ENCODE measurements at places on chromosomes 7 and 10. TPM values are rescaled to one million over a fixed set of nuclear protein-coding genes. Genes with fewer than 3 reads are reported as not detected.

GRCh38 chr7:70703785-70704184 lies 428.2 kb upstream of the GALNT17 start:
- no peak for DNase-seq

DNA sequence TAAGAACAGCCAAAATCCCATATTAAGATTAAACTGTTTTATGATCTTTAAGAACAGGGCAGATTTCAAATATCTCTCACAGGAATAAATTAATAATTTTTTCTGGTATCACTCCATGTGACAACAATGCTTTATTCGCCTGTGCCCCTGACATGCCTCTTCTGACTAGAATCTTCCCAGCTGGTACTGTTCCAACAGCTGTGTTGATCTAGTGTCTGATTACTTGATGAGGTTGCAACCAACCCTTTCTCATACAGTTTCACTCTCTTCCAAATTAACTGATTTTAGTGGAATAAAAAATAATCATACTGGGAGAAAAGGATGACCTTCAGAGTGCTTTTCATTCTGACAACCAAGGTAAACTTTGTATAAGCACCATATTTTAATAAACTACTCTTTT lies 151.9 kb downstream of the CHRM2 start:
- no peak for DNase-seq

GRCh38 chr10:133278577-133279265 lies 2.1 kb upstream of the ADAM8 start:
- DNase-seq, result peak; percentile 92

Gene PLPP4
- not detected for polyA plus RNA-seq

GRCh38 chr7:54757711-54758110 lies 1.3 kb downstream of the SEC61G start:
- no peak for DNase-seq

Gene HMX2
- polyA plus RNA-seq, result not detected

DNA sequence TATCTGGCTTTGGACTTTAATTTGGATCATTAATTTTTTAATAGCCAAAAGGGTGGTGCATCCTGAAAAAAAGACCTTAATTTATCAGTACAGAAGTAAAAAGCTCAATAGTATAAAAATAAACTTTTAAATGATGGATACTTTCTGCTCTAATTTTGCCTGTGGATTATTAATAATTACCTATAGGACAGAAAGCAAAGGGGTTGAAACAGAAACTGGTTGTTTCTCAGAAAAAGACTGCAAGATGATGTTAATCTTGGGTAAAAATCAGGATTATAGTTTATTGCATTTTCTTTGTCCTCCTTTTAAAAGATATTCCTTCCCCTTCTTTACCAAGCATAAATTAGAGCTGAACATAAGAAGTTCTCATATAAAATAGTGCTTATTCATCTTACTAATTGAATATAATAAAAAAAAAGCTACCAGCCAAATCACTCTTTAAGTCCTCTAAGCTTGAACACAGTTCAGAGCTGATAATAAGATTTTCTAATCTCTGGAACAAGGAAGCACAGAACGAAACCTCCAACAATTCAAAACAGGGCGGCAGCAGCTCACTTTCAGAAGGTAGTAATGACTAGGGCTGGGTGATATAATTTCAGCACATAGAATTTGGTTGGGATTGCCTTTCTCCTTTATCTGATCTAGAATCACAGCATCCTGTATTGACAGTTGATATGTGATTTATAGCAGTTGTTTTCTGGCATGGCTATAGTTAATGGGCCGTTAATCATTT lies 8.1 kb upstream of the GPR85 start:
- no peak for DNase-seq

- DNase-seq, result no peak
Observed at GRCh38 chr7:132030086-132030568, 473.7 kb upstream of the PODXL start.

Data from left lung (tissue), 14 donors.